ENCODE measurements at places on chromosomes 4 and X. TPM values are rescaled to one million over a fixed set of nuclear protein-coding genes. Genes with fewer than 3 reads are reported as not detected.

DNA sequence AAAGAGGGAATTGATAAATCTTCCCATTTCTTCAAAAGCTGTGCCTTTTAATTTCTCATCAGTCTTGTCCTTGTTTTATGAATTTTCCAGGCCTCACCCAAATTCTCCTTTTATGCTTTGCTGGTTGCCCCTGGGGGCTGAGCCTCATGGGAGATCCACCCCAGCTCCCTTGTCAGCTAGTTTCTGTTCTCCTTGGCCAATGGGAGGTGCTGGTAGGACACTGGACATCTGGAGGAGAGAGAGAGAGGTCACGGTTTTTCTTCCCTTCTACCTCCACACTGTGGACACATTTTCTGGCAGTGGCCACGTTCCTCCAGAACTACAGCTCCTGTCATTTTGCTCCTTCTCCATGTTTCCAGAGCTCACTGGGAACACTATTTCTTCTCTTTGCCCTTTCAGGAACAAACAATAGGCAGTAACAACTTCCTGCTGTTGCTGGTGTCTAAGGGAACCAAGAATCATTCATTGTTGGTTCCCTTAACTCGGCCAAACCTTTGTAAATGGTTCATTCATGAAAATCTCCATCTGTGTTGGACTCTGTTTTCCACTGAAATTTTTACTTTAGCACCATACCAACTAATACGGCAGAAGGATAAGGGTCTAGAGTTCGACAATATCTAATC lies 334.5 kb downstream of the GPAT3 start:
- H3K27me3 ChIP-seq = no peaks in the 10 kb centered on the region
- no peak for DNase-seq
- no peaks in the 10 kb centered on the region for H3K36me3 ChIP-seq
- no peaks in the 10 kb centered on the region for H3K4me1 ChIP-seq

UGT2A1 gene
- total RNA-seq = not detected

CT55 gene
- total RNA-seq = not detected

GRCh38 chr4:13963601-13964000 lies 336.1 kb upstream of the BOD1L1 start:
- H3K4me3 ChIP-seq = no peak overlapping the region
- no peak for DNase-seq
- no peaks in the 10 kb centered on the region for H3K36me3 ChIP-seq
- no peak overlapping the region for H3K27ac ChIP-seq

MAGEB2 gene
- 138 TPM for total RNA-seq

DNA sequence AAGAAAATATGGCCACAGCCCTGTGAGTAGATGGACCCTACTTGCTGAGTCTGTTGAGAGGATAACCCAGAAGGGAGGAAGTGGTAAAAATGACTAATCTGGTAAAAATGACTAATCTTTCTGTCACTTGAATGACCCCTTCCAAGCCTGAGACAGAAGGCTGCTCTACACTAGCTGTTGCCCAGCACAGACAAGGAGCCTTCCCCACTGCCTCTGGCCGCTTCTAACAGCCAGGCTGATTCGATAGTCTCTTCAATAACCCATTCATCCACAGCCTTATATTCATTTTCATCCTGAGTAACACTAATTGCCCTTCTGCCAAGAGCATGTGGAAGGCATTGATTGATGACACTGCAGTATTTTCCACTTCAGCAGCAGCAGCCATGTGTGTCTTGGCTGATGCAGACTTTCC lies 18.4 kb downstream of the MAGEB17 start:
- H3K27me3 ChIP-seq = no peaks in the 10 kb centered on the region
- peak; percentile 54 for DNase-seq
- no peak overlapping the region for H3K4me3 ChIP-seq

- H3K4me3 ChIP-seq = no peak overlapping the region
- H3K36me3 ChIP-seq = no peaks in the 10 kb centered on the region
- H3K27ac ChIP-seq = no peak overlapping the region
- H3K4me1 ChIP-seq = no peaks in the 10 kb centered on the region
These were observed 312.2 kb upstream of the DIAPH2 start for GRCh38 chrX:96372313-96373046.

PRMT9 gene
- 5.8 TPM for total RNA-seq

GRCh38 chrX:15240414-15240813 lies 29.5 kb downstream of the ASB9 start:
- H3K36me3 ChIP-seq = no peaks in the 10 kb centered on the region
- H3K27me3 ChIP-seq = no peaks in the 10 kb centered on the region
- no peak for DNase-seq
- H3K4me1 ChIP-seq = no peaks in the 10 kb centered on the region

DNA sequence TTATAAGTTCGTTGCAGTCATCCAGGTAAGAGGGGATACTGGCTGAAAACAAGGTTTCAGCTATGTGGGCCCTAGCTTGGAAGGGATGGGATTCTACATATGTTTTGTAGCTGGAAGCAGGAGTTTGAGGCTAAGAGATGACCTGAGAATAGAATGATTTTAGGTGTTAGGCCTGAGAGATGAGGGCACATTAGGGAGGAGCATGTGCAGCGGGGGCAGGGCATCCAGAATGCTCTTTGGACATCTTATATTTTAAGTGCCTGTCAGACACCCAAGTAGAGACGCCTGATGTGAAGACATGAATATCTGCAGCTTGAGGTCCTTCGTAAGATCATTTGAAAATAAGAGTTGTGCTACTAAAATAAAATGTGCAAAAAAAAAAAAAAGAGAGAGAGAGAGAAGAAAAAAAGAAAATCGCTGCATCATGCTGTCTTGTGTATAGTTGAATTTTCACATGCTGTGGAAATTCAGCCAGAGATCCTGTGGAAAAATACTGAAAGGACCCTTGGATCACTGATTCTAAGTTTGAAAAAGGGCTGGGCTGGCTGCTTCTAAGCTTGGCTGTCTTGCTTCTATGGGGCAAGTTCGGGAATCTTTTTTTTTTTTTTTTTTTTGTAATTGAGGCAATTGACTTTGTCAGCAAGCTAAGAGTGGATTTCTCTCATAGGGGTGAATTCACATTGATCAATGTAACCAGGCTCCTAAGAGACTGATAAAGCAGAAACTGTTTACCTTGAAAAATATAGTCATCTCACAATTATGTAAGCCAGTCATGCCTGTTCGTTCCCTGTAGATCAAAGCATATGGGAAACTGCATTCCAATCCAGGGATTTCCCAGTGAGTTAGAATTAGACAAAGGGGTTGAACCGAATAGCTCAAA lies 341.0 kb upstream of the GATB start:
- H3K36me3 ChIP-seq = no peaks in the 10 kb centered on the region
- 0 out of 2 replicates have a peak overlapping the region, but pooled peaks have one; percentile 36 for H3K4me3 ChIP-seq
- H3K4me1 ChIP-seq = peaks cover 57% of the 10 kb centered on the region
- DNase-seq = peak; percentile 23

GRCh38 chrX:330726-331150 lies 12.1 kb upstream of the GTPBP6 start:
- H3K36me3 ChIP-seq = no peaks in the 10 kb centered on the region
- no peak for DNase-seq
- no peak overlapping the region for H3K27ac ChIP-seq
- H3K4me3 ChIP-seq = no peak overlapping the region

RAB9B gene
- total RNA-seq = 0.05 TPM

DNA sequence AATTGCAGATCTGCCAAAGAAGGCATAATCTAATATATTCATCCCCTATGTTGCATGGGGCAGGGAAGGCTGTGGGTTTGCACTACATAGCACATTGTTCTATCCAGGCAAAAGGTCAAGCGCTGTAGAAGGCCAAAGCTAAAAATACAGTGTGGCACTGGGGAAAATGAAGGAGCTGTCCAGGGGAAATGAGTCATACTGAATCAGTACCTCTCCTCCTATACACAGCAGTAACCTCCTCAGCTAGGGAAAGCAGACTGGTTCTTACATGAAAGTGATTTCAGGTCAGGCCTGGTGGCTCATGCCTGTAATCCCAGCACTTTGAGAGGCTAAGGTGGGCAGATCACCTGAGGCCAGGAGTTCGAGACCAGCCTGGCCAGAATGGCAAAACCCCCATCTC lies 31.0 kb upstream of the SLC25A4 start:
- no peaks in the 10 kb centered on the region for H3K36me3 ChIP-seq
- no peaks in the 10 kb centered on the region for H3K27me3 ChIP-seq
- peak; percentile 97 for DNase-seq
- H3K4me3 ChIP-seq = peak overlapping the region; percentile 28
- peaks cover 68% of the 10 kb centered on the region for H3K4me1 ChIP-seq

GRCh38 chr4:83724485-83725335 lies 188.8 kb downstream of the GPAT3 start:
- no peaks in the 10 kb centered on the region for H3K36me3 ChIP-seq
- no peak overlapping the region for H3K27ac ChIP-seq
- H3K27me3 ChIP-seq = no peaks in the 10 kb centered on the region
- H3K4me1 ChIP-seq = no peaks in the 10 kb centered on the region
- no peak for DNase-seq
- H3K4me3 ChIP-seq = no peak overlapping the region

GRCh38 chr4:1619151-1619672 lies 64.9 kb downstream of the FAM53A start:
- H3K4me1 ChIP-seq = no peaks in the 10 kb centered on the region
- H3K4me3 ChIP-seq = no peak overlapping the region
- no peaks in the 10 kb centered on the region for H3K36me3 ChIP-seq
- no peaks in the 10 kb centered on the region for H3K27me3 ChIP-seq
- no peak overlapping the region for H3K27ac ChIP-seq
- DNase-seq = no peak

RTL9 gene
- total RNA-seq = 0.10 TPM

POU4F2 gene
- total RNA-seq = not detected

GRCh38 chr4:721261-722168 lies 15.9 kb downstream of the PCGF3 start:
- no peaks in the 10 kb centered on the region for H3K27me3 ChIP-seq
- H3K4me1 ChIP-seq = no peaks in the 10 kb centered on the region

DNA sequence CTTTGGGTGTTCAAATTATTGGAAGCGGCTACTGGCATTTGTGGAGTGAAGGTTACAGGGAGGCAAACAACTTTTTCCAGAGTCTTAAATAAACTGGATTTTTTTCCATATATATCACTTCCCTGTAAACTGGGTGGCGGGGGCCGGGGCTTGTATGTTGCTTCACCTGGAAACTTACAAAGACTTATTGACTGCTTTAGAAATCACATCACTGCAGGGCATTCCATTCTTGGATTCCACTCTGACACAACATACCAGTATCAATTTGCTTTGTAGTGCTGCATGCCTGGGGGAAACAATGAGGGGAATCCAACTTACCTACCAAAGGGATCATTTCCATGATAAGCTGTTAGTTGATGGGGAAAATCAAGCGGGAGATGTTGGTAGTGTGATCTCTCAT lies 21.7 kb upstream of the FAM156A start:
- H3K36me3 ChIP-seq = no peaks in the 10 kb centered on the region
- no peak for DNase-seq
- H3K4me1 ChIP-seq = peaks cover 4% of the 10 kb centered on the region
- no peaks in the 10 kb centered on the region for H3K27me3 ChIP-seq
- peak overlapping the region; percentile 17 for H3K27ac ChIP-seq

DNA sequence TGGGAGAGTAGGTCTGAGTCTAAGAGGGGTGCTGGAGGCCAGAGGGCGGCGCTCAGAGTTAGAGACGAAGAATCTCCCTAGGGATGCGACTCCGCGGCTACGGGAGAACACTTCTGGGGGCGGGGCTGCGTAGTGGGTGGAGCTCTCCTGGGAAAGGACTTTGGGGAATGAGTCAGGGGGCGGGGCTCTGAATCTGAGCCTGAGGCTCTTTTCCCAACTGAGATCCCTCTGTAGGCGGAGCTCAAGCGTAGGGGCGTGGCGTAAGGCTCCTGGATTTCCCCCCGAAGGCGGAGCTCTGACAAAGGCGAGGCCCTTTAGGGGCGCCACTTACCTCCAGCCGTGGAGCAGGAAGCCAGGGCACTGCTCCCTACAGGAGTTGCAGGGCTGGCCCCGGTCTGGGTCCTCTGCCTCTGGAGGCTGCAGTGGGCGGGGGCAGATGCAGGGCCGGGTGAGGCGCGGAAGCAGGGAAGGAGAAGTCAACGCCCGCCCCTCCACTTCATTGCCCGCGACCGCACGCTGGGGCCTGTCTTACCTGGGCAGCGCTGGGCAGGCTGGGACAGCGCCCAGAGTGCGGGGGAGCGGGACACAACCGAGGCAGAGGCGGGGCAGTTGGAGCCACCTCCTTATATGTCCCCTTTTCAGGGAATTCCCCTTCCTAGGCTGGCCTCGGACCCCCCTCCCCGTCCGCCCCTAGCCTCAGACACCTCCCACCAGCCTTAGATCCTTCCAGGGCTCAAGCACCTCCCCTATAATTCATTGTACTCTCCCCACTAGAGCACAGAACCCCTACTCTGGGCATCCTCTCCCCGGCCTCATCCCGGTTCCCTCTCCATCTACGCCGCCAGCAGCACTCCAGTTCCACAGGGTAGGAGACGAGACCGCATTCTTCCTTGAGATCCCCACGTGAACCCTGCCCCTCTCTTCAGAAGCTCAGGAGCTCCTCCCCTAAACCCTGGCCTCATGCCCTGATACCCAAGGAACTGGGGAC lies 1.6 kb downstream of the PRICKLE3 start:
- H3K4me3 ChIP-seq = peak overlapping the region; percentile 71
- peaks cover 34% of the 10 kb centered on the region for H3K4me1 ChIP-seq
- peak overlapping the region; percentile 84 for H3K27ac ChIP-seq

GRCh38 chr4:115537387-115537786 lies 424.0 kb upstream of the NDST4 start:
- H3K27me3 ChIP-seq = no peaks in the 10 kb centered on the region
- no peak overlapping the region for H3K27ac ChIP-seq
- no peaks in the 10 kb centered on the region for H3K4me1 ChIP-seq
- no peak overlapping the region for H3K4me3 ChIP-seq

RGN gene
- total RNA-seq = not detected

- H3K27me3 ChIP-seq = no peaks in the 10 kb centered on the region
- no peak overlapping the region for H3K4me3 ChIP-seq
- DNase-seq = no peak
- H3K4me1 ChIP-seq = peaks cover 15% of the 10 kb centered on the region
- no peaks in the 10 kb centered on the region for H3K36me3 ChIP-seq
- no peak overlapping the region for H3K27ac ChIP-seq
These were observed 313.2 kb downstream of the PTTG2 start for GRCh38 chr4:38273407-38273806.

SPOCK3 gene
- total RNA-seq = 1.7 TPM

- no peaks in the 10 kb centered on the region for H3K27me3 ChIP-seq
- DNase-seq = no peak
- no peaks in the 10 kb centered on the region for H3K36me3 ChIP-seq
- 0 out of 2 replicates have a peak, but pooled peaks cover 2% of the 10 kb centered on the region for H3K4me1 ChIP-seq
- no peak overlapping the region for H3K4me3 ChIP-seq
These were observed 42.0 kb downstream of the CBLL2 start for GRCh38 chrX:22314692-22315091.

- no peaks in the 10 kb centered on the region for H3K4me1 ChIP-seq
- H3K4me3 ChIP-seq = no peak overlapping the region
- H3K27me3 ChIP-seq = no peaks in the 10 kb centered on the region
- no peak for DNase-seq
These were observed 63.6 kb upstream of the NRK start for GRCh38 chrX:105758754-105759153.

TMEM129 gene
- 29.4 TPM for total RNA-seq

GRCh38 chrX:68999931-69000330 lies 165.3 kb downstream of the PJA1 start:
- no peak overlapping the region for H3K4me3 ChIP-seq
- H3K4me1 ChIP-seq = no peaks in the 10 kb centered on the region
- DNase-seq = no peak
- no peak overlapping the region for H3K27ac ChIP-seq
